Right hindlimb (tissue), 1 donor: ENCODE measurements at places on chromosomes 16 and 17.
A peak's percentile ranks its signal among the peaks of the same experiment; 100 is the strongest.

DNA sequence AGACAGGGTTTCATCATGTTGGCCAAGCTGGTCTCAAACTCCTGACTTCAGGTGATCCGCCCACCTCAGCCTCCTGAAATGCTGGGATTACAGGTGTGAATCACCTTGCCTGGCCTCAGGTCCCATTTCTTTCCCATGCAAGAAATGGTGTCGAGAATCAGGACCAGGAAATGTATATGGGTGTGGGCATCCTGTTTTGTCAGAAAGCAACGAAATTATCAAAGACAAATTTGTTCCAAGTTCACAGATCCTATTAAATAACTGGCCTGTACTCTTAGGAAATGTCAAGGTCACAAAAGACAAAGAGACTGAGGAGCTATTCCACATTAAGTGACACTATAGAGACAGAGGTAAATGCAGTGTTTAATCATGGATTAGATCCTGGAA, 17.1 kb upstream of the ST6GALNAC1 start:
- no peak for DNase-seq

- DNase-seq, result no peak
Observed at GRCh38 chr16:48454051-48454450, 68.8 kb upstream of the SIAH1 start.

DNA sequence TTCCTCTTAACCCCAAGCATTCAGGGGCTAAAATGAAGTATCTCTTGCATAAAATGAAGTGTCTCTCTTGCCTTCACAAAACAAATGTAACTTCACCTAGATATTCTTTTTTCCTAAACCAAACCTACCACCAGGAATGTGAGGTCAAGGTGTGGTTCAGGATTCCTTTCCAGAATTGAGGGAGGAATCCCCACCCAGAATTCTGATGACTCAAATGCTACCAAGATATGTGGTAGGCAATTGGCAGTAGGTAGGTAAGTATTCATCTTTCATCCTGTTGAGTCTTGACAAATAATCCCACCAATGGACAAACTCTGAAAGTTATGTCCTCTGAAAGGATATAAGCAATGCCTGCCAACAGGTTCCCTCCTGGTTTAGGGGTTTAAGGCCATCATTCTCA, 26.2 kb downstream of the TRIM16 start:
- no peak for DNase-seq

GRCh38 chr17:82236142-82236971, 7.5 kb downstream of the SLC16A3 start:
- peak; percentile 81 for DNase-seq

DNA sequence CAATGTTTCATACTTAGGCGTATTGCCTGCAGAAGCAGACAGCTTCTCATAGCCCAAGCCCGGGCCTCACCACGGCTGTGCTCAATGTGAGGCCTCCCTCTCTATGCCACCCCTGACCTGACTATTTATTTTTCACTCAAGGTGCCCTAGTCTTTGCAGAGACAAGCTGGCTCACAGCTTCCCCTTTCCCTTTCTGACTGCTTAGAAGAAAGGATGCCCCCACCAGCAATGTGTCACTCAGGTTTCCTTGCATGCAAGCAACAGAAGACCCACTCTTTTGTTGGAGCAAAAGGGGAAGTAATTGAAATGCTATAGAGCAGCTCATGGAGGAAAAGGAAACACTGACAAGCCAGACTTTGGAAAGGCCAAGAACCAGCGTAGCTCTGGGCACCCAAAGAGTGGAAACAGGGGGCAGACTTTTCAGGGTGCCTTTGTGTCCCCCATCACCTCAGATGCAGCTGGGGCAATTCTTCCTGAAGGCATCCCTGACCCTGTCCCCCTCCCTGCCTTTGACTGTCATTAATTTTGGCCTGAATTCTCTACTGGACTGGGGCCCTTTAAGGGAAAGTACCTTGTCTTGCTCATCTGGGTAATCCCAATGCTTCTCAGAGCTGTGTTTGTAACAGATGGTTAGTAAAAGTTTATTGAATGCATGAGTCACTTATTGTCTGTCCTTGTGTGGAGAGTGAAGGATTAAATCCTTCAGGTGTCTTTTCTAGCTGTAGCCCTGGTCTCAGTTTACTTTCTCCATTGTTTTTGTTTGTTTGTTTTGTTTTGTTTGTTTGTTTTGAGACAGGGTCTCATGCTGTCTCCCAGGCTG, 17.8 kb downstream of the RGS9 start:
- no peak for DNase-seq

DNA sequence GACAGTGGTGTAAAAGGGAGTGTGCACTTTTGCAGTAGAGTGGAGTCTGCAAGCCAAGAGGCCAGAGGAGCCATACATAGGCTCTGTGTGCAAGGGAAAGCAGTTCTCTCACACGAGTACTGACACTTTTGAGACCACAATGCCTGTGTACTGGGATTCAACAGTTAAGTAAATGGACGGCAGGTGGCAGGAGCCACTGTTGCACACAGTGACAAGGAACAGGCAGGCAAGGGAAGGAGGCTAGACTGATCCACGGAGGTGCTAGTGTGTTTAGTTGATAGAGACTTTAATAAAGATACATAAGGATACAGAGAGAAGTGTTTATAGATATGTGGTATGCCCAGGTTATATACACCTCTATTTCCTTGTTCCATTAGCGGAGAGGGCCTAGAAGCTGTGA, 67.0 kb downstream of the MPRIP start:
- DNase-seq, result no peak

GRCh38 chr17:78478757-78479297, 98.4 kb downstream of the DNAH17 start:
- DNase-seq, result no peak

GRCh38 chr17:13306310-13306962, 288.6 kb upstream of the ELAC2 start:
- peak; percentile 21 for DNase-seq

DNA sequence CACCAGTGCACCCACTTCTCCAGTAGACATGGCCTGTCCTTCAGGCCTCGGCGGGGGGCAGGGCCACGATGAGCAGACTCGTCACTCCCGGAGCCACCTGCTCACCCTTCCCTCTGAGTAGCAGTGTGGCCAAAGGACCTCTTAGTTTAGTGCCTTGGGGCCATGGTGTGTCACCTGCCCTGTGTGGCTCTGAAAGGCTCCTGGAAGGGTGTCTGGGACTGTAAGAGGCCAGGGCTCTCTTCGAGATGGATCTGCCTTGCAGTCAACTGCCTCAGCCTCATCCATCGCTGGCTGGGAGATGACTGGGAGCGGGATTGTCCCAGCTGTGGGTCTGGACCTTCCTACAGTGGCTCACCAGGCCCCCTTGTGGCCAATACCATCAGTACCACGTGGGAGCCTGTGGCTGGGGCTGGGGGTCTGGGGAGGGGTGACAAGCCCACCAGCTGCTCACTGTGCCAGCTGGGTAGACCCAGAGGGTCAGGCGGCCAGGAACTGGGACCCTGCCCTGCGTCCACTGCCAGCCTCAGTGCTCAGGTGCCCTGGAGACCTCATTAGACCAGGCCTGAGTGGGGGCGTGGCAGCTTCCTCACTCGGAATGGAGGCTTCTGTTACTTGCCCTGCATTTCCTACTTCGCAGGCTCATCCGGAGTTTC, 133.4 kb downstream of the OR1D5 start:
- peak; percentile 41 for DNase-seq

DNA sequence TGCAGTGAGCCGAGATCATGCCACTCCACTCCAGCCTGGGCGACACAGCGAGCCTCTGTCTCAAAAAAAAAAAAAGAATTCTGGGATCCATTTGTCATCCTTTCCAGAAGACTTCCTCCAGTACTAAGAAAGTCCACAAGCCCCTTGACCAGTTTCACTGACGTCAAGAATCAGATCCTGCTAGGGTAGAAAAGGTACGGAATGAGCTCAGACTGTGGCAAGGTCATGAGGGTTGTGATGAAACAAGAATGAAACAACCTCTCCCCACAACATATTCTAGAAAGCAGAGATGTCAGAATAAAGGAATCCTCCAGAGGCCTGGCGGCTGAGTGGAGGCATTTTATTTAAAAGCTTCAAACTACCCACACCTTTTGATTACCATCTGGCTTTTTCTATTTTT, 29.9 kb downstream of the TRAF4 start:
- DNase-seq, result no peak

DNA sequence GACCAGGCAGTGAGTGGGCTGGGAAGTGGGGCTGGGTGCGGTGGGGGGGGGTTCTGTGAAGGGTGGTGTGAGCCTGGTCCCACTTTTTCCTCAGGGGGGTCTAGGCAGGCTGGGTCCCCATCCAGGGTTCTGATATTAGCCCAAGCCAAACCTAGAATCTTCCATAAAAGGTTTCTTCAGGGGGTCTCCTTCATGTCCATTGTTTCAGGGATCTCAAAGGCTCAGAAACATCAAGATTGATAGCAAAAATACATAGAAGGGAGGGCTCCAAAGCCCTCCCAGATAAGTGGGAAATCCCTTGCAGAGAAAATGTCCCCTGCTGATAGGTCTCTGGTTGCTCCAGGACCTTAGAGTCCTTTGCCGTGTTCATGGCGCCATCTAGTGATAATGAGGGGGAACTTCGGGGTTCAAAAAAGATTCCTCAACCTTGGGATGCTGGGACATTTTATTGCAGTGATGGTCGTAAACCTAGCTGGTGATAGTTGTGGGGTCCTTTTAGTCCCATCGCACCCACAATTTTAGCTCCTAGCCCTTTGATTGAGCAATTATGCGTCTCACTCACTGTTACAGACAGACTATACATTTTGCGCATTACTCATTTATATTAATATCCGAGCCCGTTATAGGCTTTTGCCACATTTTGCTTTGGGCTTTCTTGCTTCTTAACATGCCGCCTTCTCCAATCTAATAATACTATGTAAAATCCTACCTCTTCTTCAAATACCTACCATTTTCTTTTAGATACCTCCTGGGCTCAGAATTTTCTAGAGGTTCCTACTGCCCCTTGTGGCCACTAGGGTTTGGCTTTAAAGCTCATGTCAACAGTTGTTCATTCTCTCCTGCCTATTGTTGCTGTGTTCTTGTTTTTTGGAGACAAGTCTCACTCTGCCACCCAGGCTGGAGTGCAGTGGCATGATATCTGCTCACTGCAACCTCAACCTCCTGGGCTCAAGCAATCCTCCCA, 35.1 kb downstream of the IGF2BP1 start:
- peak; percentile 78 for DNase-seq

- no peak for DNase-seq
Observed at GRCh38 chr17:19678581-19679453, 30.3 kb downstream of the ALDH3A2 start.

- DNase-seq, result no peak
Observed at GRCh38 chr16:11308493-11309283, 27.6 kb upstream of the PRM1 start.

DNA sequence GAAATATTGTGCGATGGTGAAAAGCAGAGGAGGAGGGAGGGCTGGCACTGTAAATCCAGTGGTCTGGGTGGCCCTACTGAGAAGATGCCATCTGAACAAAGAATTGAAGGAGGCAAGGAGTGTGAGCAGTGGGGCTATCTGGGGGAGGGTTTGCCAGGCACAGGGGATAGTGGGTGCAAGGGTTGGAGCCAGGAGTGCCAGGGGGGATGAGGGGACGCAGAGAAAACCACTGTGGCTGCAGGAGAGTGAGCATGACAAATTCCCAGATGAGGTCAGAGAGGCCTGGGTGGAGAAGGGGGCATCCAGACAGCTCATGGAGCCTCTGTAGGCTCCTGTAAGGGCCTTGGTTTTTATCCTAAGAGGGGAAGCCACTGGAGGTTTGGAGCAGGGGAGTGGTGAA, 4.8 kb downstream of the XYLT2 start:
- DNase-seq, result no peak

DNA sequence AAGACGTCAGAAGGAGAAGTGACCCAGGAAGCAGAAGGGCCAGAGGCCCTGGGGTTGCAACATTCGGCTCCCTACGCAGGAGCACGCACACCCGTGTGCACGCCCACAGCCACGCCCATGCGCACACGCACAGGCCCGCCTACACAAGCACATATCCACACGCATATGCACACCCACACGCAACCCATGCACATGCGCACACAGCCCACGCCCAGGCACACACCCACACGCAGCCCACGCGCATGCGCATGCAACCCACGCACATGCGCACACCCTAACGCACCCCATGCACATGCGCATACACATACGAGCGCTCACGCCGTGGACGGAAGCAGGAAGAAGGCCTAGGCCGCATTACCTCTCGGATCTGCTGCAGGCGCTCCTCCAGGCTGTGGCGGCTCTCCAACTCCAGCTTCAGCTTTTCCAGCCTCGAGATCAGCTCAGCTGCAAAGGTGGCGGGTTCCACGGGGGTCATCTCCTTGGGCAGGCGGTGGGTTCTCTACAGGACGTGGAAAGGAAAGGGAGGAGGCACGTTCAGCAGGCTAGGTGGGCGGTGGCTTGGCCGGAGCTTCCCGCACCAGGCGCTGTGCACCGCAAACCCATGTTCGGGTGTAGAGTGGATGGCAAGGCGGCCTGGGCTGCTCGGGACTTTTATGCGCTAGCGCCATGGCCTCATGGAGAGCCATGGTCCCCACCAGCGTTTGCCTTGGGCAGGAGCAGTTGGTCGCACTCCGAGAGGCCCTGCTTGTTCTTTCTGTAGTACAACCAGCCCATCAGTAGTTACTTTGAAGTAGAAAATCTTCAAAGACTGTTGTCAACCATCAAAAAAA, 23.4 kb downstream of the AXIN2 start:
- DNase-seq, result no peak

DNA sequence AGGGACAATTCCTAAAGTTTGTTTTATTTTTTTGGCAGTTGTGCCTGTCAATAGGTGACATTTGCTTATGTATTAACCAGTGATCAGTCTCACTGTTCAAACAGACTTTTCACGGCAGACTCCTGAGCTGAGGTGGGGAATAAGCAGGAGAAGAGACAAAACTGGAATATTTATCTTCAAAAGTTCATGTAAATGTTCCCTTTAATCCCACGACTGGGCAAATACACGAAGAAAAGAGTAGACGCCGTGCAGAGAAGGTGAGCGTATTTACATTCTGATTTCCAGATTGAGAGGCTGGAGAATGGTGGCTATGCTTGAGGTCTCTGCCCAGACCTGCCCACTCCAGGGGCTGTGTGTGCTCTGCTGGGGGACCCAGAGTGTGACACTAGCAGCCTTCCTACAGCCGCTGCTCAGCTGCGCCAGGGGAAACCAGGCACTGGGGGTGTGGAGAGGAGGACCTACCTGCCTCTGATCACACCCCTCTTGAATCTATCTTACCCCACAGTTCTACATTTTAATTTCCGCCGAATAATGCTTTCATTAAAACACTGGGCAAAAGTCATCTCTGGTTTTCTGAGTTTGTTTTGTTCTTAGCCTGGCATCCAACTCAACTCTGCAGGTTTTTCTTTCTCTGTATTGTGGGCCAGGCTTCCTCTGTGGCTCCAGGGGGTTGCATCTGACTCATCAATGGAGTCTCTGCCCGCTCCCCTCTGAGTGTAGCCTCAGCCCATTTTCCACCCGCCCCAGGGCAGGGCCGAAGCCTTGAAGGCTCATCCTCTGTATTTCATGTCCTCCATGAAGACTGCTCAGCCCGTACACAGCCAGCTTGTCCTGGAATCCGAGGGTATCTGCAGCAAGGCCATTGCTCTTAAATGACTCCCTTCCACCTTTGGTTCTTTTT, 237.1 kb downstream of the NTN1 start:
- DNase-seq, result no peak

GRCh38 chr17:36070427-36070826, 6.4 kb downstream of the CCL18 start:
- no peak for DNase-seq

GRCh38 chr16:1953734-1954133, 755 bp downstream of the RPL3L start:
- peak; percentile 18 for DNase-seq
